ENCODE measurements at places on chromosomes 6 and 20. TPM values are rescaled to one million over a fixed set of nuclear protein-coding genes. Genes with fewer than 3 reads are reported as not detected.

MUC21 gene
- not detected for total RNA-seq

DNA sequence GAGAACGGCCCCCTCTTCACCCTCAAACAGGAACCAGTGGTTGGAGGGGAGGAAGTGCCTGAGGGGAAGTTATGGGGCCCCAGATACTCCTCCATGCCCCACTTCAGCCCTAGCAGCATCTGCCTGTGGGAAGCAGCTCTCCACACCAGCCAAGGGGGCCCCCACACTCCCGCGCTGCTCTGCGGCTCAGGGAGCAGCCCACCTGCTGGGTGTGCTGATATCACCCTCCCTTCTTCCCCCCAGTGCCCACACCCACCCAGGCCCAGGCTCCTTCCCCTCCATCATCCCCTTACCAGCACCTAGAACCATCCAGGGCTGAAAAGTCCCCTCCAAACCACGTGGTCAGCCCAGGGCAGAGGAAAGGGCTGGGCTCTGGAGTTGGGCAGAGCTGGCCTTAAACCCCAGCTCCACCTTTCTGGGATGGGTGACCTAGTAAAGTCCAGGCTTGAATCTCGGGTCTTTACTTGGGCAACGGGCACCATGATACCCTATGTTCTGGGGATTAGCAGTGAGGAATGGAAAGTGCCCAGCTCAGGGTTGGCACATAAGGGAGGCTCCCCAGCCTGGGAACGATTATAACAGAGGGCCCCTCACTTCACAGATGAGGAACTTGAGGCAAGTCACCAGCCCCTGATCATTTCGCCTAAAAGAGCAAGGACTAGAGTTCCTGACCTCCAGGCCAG, 663 bp downstream of the LST1 start:
- no peak for DNase-seq
- no peak overlapping the region for H3K4me3 ChIP-seq
- no peaks in the 10 kb centered on the region for H3K36me3 ChIP-seq
- H3K27ac ChIP-seq = no peak overlapping the region
- H3K27me3 ChIP-seq = no peaks in the 10 kb centered on the region
- H3K4me1 ChIP-seq = 0 out of 2 replicates have a peak, but pooled peaks cover under 1% of the 10 kb centered on the region

DNA sequence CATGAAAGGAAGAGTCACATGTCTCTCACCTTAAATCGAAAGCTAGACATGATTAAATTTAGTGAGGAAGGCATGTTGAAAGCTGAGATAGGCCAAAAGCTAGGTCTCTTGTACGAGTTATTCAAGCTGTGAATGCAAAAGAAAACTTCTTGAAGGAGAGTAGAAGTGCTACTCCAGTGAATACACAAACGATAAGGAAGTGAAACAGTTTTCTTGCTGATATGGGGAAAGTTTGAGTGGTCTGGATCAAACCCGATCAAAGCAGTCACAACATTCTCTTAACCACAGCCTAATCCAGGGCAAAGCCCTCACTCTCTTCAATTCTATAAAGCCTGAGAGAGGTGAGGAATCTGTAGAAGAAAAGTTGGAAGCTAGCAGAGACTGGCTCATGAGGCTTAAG, 1.9 kb upstream of the TPD52L1 start:
- H3K27me3 ChIP-seq = no peaks in the 10 kb centered on the region
- no peak overlapping the region for H3K4me3 ChIP-seq
- H3K36me3 ChIP-seq = no peaks in the 10 kb centered on the region
- H3K4me1 ChIP-seq = peaks cover 17% of the 10 kb centered on the region
- no peak overlapping the region for H3K27ac ChIP-seq

- no peak overlapping the region for H3K4me3 ChIP-seq
- DNase-seq = no peak
- no peaks in the 10 kb centered on the region for H3K4me1 ChIP-seq
- no peaks in the 10 kb centered on the region for H3K27me3 ChIP-seq
These were observed 135.6 kb upstream of the HDGFL1 start for GRCh38 chr6:22433745-22434144.

GRCh38 chr6:99836471-99836870, 157.6 kb downstream of the MCHR2 start:
- no peaks in the 10 kb centered on the region for H3K36me3 ChIP-seq
- peaks cover 4% of the 10 kb centered on the region for H3K27me3 ChIP-seq
- no peak overlapping the region for H3K4me3 ChIP-seq

DNA sequence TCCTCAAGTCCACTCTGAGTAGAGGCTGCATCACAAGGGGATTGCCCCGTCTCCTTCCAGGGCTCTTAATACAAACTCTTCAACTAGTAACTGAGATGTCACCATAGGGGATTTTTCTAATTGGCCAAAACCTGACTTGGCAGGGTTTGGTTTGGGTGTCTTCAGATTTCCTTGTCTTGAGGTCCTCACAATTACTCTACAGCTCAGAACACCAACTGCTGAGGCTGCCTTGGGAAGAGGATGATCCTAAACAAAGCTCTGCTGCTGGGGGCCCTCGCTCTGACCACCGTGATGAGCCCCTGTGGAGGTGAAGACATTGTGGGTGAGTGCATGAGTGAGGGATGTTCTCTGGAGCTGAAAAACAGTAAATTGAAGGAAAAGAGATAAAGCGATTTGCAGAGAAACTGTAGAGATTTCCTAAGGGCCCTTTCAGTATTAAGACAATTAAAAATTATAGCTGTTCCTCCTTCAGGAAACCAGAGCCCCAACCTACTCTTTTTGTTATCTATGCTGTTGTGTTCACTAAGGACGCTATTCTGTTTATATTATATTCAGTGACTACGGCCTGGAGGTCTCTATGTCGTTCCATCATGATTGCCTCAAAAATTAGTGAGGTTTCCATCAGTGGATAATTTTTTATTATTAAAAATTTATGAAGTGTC, at the start of gene HLA-DQA1:
HLA-DQA1 (plus strand) TSS at position 188 of the 662 bp plus-strand sequence; CDS start at position 241, 53 bp downstream.
- no peak for DNase-seq
- H3K36me3 ChIP-seq = no peaks in the 10 kb centered on the region
- no peak within 1 kb of the TSS for H3K4me3 ChIP-seq
- H3K27ac ChIP-seq = no peak within 1 kb of the TSS

GRCh38 chr6:138025528-138025978, 81.7 kb downstream of the PERP start:
- no peak for DNase-seq
- H3K4me1 ChIP-seq = no peaks in the 10 kb centered on the region
- no peaks in the 10 kb centered on the region for H3K36me3 ChIP-seq
- no peak overlapping the region for H3K4me3 ChIP-seq
- H3K27ac ChIP-seq = no peak overlapping the region
- no peaks in the 10 kb centered on the region for H3K27me3 ChIP-seq

DNA sequence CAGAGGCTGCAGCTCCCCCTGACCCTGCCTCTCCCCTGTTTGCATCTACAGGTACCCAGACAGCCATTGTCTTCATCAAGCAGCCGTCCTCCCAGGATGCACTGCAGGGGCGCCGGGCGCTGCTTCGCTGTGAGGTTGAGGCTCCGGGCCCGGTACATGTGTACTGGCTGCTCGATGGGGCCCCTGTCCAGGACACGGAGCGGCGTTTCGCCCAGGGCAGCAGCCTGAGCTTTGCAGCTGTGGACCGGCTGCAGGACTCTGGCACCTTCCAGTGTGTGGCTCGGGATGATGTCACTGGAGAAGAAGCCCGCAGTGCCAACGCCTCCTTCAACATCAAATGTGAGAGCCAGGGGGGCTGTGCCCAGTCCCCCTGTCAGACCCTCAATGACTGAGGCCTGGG, 42.1 kb upstream of the SRF start:
- no peak overlapping the region for H3K4me3 ChIP-seq
- H3K36me3 ChIP-seq = peaks cover 23% of the 10 kb centered on the region
- H3K27ac ChIP-seq = no peak overlapping the region
- DNase-seq = no peak

GRCh38 chr20:50376179-50376887, 133.8 kb upstream of the PTPN1 start:
- H3K4me1 ChIP-seq = peaks cover 19% of the 10 kb centered on the region
- no peak overlapping the region for H3K27ac ChIP-seq
- H3K27me3 ChIP-seq = no peaks in the 10 kb centered on the region
- H3K4me3 ChIP-seq = no peak overlapping the region

CLPSL1 gene
- total RNA-seq = not detected

DNA sequence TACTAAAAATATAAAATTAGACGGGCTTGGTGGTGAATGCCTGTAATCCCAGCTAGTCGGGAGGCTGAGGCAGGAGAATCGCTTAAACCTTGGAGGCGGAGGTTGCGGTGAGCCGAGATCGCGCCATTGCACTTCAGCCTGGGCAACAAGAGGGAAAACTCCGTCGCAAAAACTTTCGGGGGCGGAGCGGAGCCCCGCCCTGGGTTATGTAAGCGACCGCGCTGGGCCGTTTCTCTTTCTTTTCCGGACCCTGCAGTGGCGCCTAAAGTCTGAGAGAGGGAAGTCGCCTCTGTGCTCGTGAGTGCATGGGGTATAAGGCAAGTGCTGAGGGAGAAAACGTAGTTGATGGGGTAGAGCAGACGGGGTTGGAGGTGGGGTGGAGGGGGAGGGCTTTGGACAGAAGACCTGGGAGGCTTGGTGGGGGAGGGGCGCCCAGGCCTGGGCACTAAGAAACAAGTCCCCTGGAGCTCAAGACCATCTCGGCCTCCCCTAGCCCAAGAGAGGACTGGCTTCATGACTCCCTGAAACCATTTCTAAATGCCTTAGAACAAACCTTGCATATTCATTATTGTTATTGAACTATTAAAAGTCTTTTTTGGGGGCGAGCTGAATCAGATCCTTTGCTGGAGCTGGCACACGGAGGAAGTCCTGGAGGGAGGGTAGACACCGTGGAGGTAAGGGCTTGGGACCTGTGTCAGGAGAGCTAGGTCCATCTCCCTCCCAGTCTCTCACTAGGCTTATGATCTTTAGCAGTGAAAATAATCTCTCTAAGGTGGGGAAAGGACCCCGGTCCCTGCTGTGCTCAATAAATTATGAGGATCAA, 2.7 kb upstream of the MICA start:
- peaks cover 33% of the 10 kb centered on the region for H3K4me1 ChIP-seq
- peak overlapping the region; percentile 86 for H3K27ac ChIP-seq
- peak overlapping the region; percentile 66 for H3K4me3 ChIP-seq
- H3K27me3 ChIP-seq = no peaks in the 10 kb centered on the region

GSTA4 gene
- 46.8 TPM for total RNA-seq

DNA sequence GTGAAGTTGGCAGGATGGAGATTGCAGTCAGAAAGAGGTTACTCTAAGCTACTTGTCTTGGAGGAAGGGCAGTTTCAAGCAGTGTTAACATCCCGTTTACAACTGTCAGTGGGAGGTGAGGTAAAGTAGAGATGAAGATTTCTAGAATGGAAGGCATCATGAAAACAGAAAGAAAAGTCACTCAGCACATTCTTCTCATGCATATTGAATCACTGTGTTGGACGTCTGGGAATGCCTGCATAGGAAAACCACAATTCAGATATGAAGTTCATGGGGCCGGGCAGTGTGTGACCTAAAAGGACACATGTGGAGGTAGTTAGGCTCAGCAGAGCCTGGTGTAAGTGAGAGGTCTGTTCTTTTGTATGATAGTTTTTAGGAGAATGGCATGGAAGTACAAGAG, 73.5 kb upstream of the LAMP5 start:
- no peak overlapping the region for H3K27ac ChIP-seq
- no peaks in the 10 kb centered on the region for H3K4me1 ChIP-seq
- no peak overlapping the region for H3K4me3 ChIP-seq

ZNF341 gene
- total RNA-seq = 5.5 TPM

- peaks cover 57% of the 10 kb centered on the region for H3K4me1 ChIP-seq
- no peaks in the 10 kb centered on the region for H3K36me3 ChIP-seq
- H3K27me3 ChIP-seq = no peaks in the 10 kb centered on the region
- H3K27ac ChIP-seq = peak overlapping the region; percentile 98
These were observed 15.0 kb upstream of the TBC1D22B start for GRCh38 chr6:37242429-37243052.

NRSN1 gene
- total RNA-seq = not detected

- no peak overlapping the region for H3K4me3 ChIP-seq
- H3K27me3 ChIP-seq = 0 out of 2 replicates have a peak, but pooled peaks cover 6% of the 10 kb centered on the region
- no peak for DNase-seq
- H3K27ac ChIP-seq = no peak overlapping the region
- no peaks in the 10 kb centered on the region for H3K36me3 ChIP-seq
- H3K4me1 ChIP-seq = no peaks in the 10 kb centered on the region
These were observed 171.2 kb upstream of the TSHZ2 start for GRCh38 chr20:52800734-52801627.

DNA sequence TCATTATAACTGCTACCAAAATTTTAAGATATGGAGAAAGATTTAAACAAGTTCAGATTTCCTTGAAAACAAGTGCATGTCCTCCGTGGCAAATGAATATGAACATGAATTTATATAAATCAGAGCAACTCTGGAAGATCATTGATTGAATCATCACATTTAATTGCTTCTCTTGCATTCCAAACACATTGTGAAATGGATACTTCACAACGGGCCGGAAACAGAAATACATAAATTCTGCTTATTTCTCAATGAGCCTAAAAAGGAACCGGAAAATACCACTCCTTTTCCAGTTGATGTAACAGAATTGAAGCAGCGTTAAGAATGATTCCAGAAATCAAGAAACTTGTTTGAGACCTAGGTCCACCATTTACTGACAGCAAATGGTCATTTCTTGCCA, 134.6 kb upstream of the BTN3A2 start:
- no peak for DNase-seq
- H3K36me3 ChIP-seq = peaks cover 10% of the 10 kb centered on the region
- no peak overlapping the region for H3K27ac ChIP-seq
- H3K27me3 ChIP-seq = no peaks in the 10 kb centered on the region

MEP1A gene
- total RNA-seq = 1.0 TPM

- H3K36me3 ChIP-seq = no peaks in the 10 kb centered on the region
- no peaks in the 10 kb centered on the region for H3K27me3 ChIP-seq
- no peak overlapping the region for H3K27ac ChIP-seq
- no peak overlapping the region for H3K4me3 ChIP-seq
- no peak for DNase-seq
- H3K4me1 ChIP-seq = peaks cover 4% of the 10 kb centered on the region
These were observed 33.1 kb upstream of the FAM135A start for GRCh38 chr6:70380252-70380651.

- H3K27ac ChIP-seq = no peak overlapping the region
- no peaks in the 10 kb centered on the region for H3K27me3 ChIP-seq
- H3K4me3 ChIP-seq = no peak overlapping the region
These were observed 2.8 kb downstream of the FAM8A1 start for GRCh38 chr6:17602888-17603287.

GRCh38 chr6:155259204-155259603, 4.6 kb upstream of the CLDN20 start:
- peaks cover 86% of the 10 kb centered on the region for H3K36me3 ChIP-seq
- no peak overlapping the region for H3K4me3 ChIP-seq
- no peak overlapping the region for H3K27ac ChIP-seq
- no peaks in the 10 kb centered on the region for H3K27me3 ChIP-seq
- DNase-seq = no peak
- H3K4me1 ChIP-seq = no peaks in the 10 kb centered on the region

GRCh38 chr6:25468881-25469280, 183.1 kb upstream of the SCGN start:
- H3K4me1 ChIP-seq = no peaks in the 10 kb centered on the region
- no peak for DNase-seq
- no peaks in the 10 kb centered on the region for H3K27me3 ChIP-seq
- 0 out of 2 replicates have a peak, but pooled peaks cover 3% of the 10 kb centered on the region for H3K36me3 ChIP-seq
- no peak overlapping the region for H3K4me3 ChIP-seq
- no peak overlapping the region for H3K27ac ChIP-seq

Measured in SJSA1 (cell line).